ENCODE measurements at places on chromosomes 1 and 21.

DNA sequence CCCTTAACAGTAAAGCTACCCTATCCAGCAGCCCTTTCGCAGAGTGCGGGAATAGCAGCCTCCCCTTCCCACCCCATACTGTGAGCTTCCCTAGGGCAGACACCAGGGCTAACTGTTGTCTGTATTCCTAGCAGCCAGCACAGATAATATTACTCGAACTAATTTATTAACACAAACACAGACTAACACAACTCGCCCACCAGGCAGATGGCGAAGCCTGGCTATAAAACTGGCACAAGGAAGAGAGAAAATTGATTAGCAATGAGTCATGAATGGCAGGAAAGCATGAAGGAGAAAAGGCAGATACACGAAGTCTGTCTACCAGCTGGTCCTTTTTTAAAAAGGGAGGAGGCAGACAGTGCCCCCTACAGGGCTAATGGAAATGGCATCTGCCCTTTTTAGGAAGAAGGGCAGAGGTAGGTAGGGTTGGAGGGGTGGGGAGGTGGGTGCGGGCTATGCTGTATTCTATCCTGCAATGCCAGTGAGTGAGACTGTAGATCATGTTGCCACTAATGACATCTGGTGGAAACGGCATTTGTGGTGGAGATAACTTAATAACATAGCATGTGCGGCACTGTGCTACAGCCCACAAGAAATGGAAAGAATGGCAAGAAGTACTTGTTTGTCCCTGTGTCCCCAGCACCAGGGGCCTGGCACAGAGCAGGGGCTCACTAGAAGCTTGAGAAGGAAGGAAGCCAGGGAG, 30.6 kb upstream of the CTPS1 start:
- peak; percentile 25 for DNase-seq

GRCh38 chr21:45266518-45267389, 20.9 kb downstream of the POFUT2 start:
- no peak for DNase-seq

DNA sequence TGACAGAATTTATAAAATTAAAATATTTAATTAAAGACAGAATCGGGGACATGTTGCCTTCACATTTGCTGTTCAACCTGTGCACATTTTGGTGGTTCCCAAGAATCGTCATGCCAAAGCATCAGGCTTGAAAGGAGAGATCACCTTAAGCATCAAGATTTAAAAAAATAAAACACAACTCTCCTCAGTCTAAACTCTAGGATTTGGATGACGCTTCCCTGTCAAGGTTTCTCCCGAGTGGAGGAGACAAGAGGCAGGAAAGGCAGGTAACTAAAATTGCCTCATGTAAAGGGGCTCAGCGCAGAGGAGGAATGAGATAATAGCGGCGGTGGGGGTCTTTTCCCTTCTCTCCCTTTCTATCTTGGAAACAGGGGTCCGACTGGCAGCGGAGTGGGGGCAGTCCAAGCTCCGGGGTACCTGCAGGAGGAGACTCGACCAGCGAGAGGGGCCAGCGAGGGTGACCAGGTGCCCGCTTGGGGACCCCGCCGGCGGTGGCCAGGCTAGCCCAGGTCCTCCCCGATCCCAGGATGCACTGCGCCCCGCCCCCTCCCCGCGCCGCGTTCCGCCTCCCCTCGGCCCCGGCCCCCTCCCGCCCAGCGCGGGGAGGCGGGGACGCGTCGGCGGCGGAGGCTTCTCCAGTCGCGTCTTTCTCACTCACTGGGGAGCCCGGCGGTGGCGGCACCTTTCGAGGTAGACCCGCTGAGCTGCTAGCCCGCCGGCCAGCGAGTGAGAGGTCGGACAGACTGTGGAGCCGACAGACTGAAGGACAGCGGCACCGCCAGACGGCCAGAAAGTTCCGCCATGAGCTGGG, at the start of gene FNBP1L:
Gene FNBP1L, plus strand, starts transcription at position 638 of the 811 bp plus-strand sequence. Its CDS starts 164 bp downstream, at position 802.
- peak; percentile 10 for DNase-seq

GRCh38 chr1:223230161-223230881, 87.3 kb upstream of the TLR5 start:
- no peak for DNase-seq

DNA sequence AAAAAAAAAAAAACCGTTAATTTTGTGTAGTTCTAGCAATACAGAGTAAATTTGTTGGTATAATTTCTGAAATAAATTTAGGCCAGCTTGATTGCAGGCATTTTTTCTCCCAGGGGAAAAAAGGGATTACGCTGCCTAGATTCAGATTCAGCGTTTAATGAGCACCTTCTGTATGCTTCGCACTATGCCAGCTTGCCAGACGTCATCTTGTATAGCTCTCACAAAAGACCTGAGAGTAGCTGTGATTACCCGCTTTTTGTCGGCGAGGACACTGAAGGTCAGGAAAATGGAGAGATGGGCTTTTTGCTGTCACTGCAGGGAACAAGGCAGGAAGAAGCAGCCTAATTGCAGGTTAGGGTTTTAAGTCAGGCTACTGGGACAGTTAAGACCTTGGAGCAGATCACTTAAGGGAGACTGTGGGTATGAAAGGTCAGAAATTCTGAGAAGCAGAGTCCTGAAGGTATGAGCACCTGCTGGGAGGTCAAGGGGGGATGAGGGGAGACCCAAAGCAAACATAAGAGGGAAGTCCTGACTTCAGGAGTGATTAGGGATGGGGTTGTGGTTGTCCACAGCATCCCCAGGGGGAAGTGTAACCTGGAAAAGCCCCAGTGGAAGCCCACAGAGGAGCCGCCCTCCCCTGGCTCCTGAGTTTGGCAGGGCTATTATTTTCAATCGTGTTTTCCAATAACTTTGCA, 39.0 kb downstream of the TMCC2 start:
- no peak for DNase-seq

- DNase-seq = peak; percentile 42
These were observed 107.5 kb downstream of the SPAG17 start for GRCh38 chr1:118077331-118078045.

- DNase-seq = no peak
These were observed 32.5 kb upstream of the IRF2BP2 start for GRCh38 chr1:234642428-234642827.

DNA sequence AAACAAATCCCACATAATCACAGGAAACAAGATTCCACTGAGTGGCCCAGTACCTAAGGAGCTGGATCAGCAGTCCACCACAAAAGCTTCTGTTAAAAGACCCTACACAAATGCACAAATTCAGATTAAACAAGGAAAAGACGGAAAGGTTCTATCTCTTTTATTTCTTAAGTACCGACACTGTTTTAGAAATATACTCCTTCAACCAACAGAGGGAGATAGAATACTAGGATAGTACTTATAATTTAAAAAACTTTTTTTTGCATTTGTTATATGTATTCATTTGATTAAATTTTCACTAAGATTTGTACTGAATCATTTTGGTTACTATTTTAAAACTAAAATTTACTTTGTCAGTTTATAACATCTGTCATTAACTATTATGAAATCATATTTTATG, 12.5 kb downstream of the CDC7 start:
- no peak for DNase-seq

GRCh38 chr1:31196685-31197084, 43.0 kb downstream of the NKAIN1 start:
- DNase-seq = no peak

DNA sequence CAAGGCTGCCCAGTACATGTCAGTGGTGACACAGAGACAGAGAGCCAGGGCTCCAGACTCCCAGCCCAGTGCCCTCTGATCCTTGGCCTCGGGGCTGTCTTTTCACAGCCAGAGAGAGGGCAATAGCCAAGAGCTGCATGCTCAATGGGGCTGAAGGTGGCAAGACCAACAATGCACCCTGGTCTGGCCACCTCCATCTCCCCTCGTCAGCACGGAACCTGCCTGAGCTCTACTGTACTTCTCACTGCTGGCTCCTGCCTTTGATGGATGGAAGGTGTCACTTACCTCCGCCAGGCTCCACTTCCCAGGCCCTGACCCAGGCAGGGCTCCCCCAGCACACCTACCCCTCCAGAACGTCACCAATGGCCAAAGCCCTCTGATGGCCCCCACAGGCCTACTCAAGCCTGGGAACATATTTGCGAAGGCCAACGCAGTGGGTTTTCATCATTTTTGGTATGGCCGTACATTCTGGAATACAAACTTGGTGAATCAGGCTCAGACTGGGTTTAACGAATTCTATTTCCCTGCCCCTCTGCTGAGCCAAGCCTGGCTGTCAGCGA, 88.1 kb downstream of the DMRTB1 start:
- DNase-seq = no peak

- no peak for DNase-seq
These were observed 24.0 kb upstream of the CDK18 start for GRCh38 chr1:205480349-205480985.

- DNase-seq = no peak
These were observed 74.8 kb upstream of the ACTL8 start for GRCh38 chr1:17680308-17680707.

DNA sequence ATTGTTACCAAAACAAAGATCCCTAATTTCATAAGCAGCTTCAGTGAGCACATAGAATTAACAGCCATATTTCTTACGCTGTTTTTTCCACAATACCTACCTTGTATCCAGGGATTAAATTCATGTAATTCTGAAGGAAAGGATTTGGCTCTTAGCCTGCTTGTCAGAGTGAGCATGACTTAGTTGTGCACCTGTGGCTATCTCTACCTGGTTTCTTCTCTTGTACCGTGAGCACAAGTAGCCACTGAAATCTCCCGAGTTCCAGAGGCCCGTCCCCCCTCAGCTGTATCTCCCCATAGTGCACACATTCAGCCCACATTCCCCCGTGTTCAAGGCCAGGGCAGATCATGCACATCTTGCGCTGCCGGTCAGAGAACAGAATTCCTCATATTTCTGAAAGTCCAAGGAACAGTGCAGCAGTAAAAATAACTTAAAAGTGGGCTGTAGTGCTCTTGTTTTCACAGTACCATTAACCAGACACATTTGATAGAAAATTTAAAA, 2.3 kb downstream of the TENT5C start:
- no peak for DNase-seq

DNA sequence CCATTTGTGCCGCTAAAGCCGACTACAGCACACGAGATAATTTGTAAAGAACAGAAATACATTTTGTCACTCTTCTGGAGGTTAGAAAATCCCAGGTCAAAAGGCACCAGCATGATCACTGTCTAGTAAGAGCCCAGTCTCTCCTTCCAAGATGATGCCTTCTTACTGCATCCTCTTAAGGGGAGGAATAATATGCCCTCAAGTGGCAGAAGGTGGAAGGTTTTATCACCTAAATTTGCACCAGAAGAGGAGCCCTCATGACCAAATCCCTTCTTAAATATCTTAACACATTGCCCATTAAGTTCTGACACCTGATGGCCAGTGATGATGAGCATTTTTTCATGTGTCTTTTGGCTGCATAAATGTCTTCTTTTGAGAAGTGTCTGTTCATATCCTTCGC, 326.7 kb upstream of the RGS18 start:
- no peak for DNase-seq

DNA sequence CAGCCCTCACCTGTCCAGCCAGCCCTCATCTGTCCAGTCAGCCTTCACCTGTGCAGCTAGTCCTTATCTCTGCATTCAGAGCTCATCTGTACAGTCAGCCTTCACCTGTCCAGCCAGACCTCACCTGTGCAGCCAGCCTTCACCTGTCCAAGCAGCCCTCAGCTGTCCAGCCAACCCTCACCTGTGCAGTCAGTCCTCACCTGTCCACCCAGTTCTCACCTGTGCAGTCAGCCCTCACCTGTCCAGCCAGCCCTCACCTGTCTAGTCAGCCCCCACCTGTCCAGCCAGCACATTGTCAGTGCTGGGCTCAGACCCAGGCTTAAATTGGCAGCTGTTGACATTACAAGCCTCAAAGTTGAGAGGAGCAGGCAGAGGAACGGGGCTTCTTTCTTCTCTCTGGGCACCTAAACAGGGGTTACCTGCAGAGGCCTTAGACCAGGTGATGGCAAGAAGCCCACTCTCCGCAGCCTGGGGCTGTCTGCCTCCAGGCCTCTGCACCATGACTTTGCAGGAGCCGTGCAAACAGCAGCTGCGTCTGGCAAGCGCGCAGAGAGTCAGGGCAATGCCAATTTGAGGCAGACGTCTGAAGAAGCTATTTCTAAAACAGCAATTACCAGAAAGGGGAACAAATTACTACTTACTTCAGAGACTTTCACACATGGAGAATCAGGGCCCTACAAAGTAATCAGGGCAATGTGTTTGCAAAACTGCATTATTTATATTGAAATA, 506.1 kb downstream of the NPHP4 start:
- no peak for DNase-seq

DNA sequence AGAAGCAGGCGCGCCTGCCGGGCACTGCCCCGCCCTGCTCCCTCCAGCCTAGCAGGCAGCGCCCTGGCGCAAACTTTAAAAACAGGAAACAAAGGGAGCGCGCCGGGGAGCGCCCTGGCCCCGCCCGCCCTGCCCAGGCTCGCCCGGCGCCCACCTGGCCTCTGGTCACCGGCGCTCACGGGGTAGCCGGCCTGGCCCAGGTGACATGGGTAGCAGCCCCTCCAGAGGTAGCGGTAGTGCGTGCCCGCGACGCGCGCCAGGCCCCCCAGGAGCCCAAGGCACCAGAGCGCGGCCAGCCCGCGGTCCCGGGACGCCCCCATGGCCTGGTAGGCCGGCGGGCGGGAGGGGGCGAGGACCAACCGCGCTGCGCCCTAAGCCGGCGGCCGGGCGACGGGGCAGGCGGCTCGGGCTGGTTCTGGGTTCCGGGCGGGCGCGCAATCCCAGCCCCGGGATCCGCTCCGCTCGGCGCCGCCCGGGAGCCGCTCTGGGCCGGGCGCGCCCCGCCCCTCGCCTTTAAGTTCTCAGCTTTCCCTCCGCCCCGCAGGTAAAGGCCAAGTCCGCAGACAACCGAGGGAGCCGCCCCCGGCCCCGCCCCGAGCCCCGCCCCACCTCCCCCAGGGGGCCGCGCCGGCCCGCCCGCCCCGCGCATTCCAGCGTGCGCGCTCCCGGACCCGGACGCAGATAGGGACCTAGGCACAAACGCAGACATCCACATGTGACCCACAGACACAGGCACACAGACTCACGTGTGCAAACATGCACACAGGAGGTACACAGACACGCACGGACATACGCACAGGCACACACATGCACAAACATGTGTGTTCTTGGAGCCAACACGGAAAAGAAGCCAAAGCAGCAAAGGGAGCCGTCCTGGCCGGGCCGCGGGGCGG, 76.7 kb downstream of the ARHGEF16 start:
- DNase-seq = no peak

GRCh38 chr1:18932387-18932786, 24.1 kb downstream of the IFFO2 start:
- no peak for DNase-seq

GRCh38 chr1:106780806-106781569, 275.5 kb upstream of the PRMT6 start:
- no peak for DNase-seq
